ENCODE measurements at places on chromosomes 5 and 9.
A peak's percentile ranks its signal among the peaks of the same experiment; 100 is the strongest.

- DNase-seq, result no peak
- H3K27ac ChIP-seq, result no peak overlapping the region
- no peaks in the 10 kb centered on the region for H3K4me1 ChIP-seq
- no peak overlapping the region for H3K4me3 ChIP-seq
- no peaks in the 10 kb centered on the region for H3K36me3 ChIP-seq
Observed at GRCh38 chr5:123710031-123710430, 198.1 kb downstream of the CSNK1G3 start.

- H3K4me1 ChIP-seq, result no peaks in the 10 kb centered on the region
- H3K36me3 ChIP-seq, result no peaks in the 10 kb centered on the region
- no peak for DNase-seq
- H3K27me3 ChIP-seq, result no peaks in the 10 kb centered on the region
Observed at GRCh38 chr5:137129886-137130680, 369.0 kb downstream of the SPOCK1 start.

DNA sequence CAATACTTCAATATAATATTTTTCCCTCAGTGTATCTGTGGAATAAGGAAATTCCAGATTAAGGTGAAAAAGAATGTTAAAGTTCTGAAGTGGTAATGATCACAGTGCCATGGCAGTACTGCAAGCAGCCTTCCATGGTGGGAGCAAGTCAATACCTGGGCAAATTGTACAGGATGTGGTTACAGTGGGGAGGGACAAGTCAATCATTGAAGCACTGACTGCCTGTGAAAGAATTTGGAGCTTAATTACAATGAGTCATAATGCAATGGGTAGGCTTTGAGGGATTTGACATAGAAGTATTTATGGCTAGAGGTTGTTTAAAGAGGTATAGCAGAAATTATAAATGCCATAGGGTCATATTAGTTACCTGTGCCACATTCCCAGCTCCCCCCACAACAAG, 786.5 kb upstream of the ACO1 start:
- DNase-seq, result no peak
- no peak overlapping the region for H3K27ac ChIP-seq
- H3K36me3 ChIP-seq, result no peaks in the 10 kb centered on the region
- H3K27me3 ChIP-seq, result no peaks in the 10 kb centered on the region
- no peak overlapping the region for H3K4me3 ChIP-seq

GRCh38 chr5:50967563-50968355, 301.3 kb downstream of the PARP8 start:
- no peaks in the 10 kb centered on the region for H3K36me3 ChIP-seq
- peaks cover 33% of the 10 kb centered on the region for H3K27me3 ChIP-seq
- H3K4me3 ChIP-seq, result peak overlapping the region; percentile 58
- DNase-seq, result no peak

DNA sequence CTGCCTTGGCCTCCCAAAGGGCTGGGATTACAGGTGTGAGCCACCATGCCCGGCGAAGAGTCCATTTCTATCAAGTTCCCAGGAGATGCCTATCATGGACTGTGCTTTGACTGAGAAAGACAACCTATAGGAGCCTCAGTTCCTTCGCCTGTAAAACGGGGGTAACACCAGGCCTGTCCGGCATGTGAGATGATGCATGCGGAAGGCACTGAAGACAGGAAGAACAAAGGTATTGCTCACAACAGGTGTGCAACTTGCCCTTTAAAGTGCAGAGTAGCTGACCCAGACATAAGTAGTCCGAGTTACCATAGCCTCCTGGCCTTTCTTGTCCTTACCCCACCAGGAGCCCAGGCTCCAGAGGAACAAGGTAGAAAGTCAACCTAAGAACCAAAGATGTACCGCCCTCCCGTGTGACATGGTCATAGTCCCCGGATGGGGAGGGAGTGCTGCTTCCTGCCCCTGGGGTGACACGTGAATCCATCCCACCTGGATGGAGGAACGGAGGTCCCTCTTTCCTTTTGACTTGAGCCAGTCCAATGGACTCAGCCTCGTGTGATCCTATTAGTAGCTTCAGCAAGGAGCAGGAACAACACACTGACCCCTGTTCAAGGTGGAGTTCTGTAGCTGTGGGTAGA, 60.3 kb downstream of the HSPA4 start:
- no peak overlapping the region for H3K27ac ChIP-seq
- H3K36me3 ChIP-seq, result no peaks in the 10 kb centered on the region
- no peaks in the 10 kb centered on the region for H3K27me3 ChIP-seq
- H3K4me3 ChIP-seq, result no peak overlapping the region
- no peak for DNase-seq
- H3K4me1 ChIP-seq, result peaks cover 11% of the 10 kb centered on the region

Measured in T-cell (primary cell).